H1 (cell line): ENCODE measurements at places on chromosomes 3 and 15. TPM values are rescaled to one million over a fixed set of nuclear protein-coding genes. Genes with fewer than 3 reads are reported as not detected.

The ADGRG7 gene
- polyA plus RNA-seq, result not detected in 2 replicates

The KLHL25 gene
- polyA plus RNA-seq, result 22.0 and 28.6 TPM in 2 replicates

The PTX3 gene
- 1.0 and 1.7 TPM in 2 replicates for polyA plus RNA-seq

The TRH gene
- 0.03 TPM in 1 of 2 replicates, not detected in the other for polyA plus RNA-seq

The C3orf33 gene
- polyA plus RNA-seq, result 3.3 and 4.5 TPM in 2 replicates

The ZNF80 gene
- polyA plus RNA-seq, result not detected in 2 replicates

The NR2E3 gene
- 0.67 and 0.80 TPM in 2 replicates for polyA plus RNA-seq

The AP2M1 gene
- 454 and 540 TPM in 2 replicates for polyA plus RNA-seq

The RLBP1 gene
- 0.05 TPM in 2 replicates for polyA plus RNA-seq

The MYEF2 gene
- 14.3 and 18.9 TPM in 2 replicates for polyA plus RNA-seq

The SFMBT1 gene
- polyA plus RNA-seq, result 5.5 and 8.1 TPM in 2 replicates

The GLDN gene
- polyA plus RNA-seq, result 0.16 and 0.24 TPM in 2 replicates

The MB21D2 gene
- polyA plus RNA-seq, result 10.0 and 10.1 TPM in 2 replicates

The GCNT3 gene
- polyA plus RNA-seq, result not detected in 2 replicates

The GOLGA8J gene
- not detected in 2 replicates for polyA plus RNA-seq

The FXR1 gene
- polyA plus RNA-seq, result 80.4 and 108 TPM in 2 replicates

The NANOGP8 gene
- 14.5 and 23.3 TPM in 2 replicates for polyA plus RNA-seq

The ARNT2 gene
- polyA plus RNA-seq, result 9.5 and 10.0 TPM in 2 replicates

The ELP6 gene
- 78.5 and 78.7 TPM in 2 replicates for polyA plus RNA-seq

The ZCWPW2 gene
- polyA plus RNA-seq, result 0.06 and 0.11 TPM in 2 replicates

The COMMD4 gene
- 236 and 265 TPM in 2 replicates for polyA plus RNA-seq

The CAND2 gene
- 8.7 and 12.0 TPM in 2 replicates for polyA plus RNA-seq

The BNC1 gene
- 0.53 and 2.1 TPM in 2 replicates for polyA plus RNA-seq

The NLGN1 gene
- polyA plus RNA-seq, result 4.6 and 7.8 TPM in 2 replicates

The FBXL2 gene
- polyA plus RNA-seq, result 5.4 and 7.5 TPM in 2 replicates

The THRB gene
- 0.98 and 1.4 TPM in 2 replicates for polyA plus RNA-seq

The SEMA3G gene
- polyA plus RNA-seq, result 0.95 and 2.4 TPM in 2 replicates

The SIDT1 gene
- 0.03 and 0.06 TPM in 2 replicates for polyA plus RNA-seq

The GP9 gene
- polyA plus RNA-seq, result not detected in 2 replicates

The CCDC80 gene
- 0.89 and 1.1 TPM in 2 replicates for polyA plus RNA-seq

The ITIH4 gene
- polyA plus RNA-seq, result 3.2 and 3.4 TPM in 2 replicates

The CCR8 gene
- 0.33 and 0.35 TPM in 2 replicates for polyA plus RNA-seq

The SLC51A gene
- polyA plus RNA-seq, result 6.3 and 8.3 TPM in 2 replicates

The NEDD4 gene
- 0.85 and 0.95 TPM in 2 replicates for polyA plus RNA-seq

The CPNE9 gene
- 6.0 and 7.1 TPM in 2 replicates for polyA plus RNA-seq

The C3orf62 gene
- 1.1 and 1.4 TPM in 2 replicates for polyA plus RNA-seq

The TMCO5A gene
- not detected in 2 replicates for polyA plus RNA-seq

The CEMIP gene
- polyA plus RNA-seq, result 0.11 and 0.16 TPM in 2 replicates

The SRGAP3 gene
- polyA plus RNA-seq, result 5.8 and 7.1 TPM in 2 replicates

The MEF2A gene
- polyA plus RNA-seq, result 14.3 and 15.6 TPM in 2 replicates

The CNTN4 gene
- polyA plus RNA-seq, result 0.30 and 0.41 TPM in 2 replicates

The ACOX2 gene
- polyA plus RNA-seq, result 7.3 and 9.2 TPM in 2 replicates

The RAMAC gene
- polyA plus RNA-seq, result 11.7 and 20.7 TPM in 2 replicates

The APBA2 gene
- 19.0 and 20.4 TPM in 2 replicates for polyA plus RNA-seq

The SH3BP5 gene
- 6.3 and 7.1 TPM in 2 replicates for polyA plus RNA-seq

The SQOR gene
- polyA plus RNA-seq, result 0.20 and 0.24 TPM in 2 replicates

The IQCF5 gene
- polyA plus RNA-seq, result not detected in 2 replicates

The ST8SIA2 gene
- 3.0 and 4.4 TPM in 2 replicates for polyA plus RNA-seq

The DTX3L gene
- 1.7 and 1.9 TPM in 2 replicates for polyA plus RNA-seq

The BLOC1S6 gene
- polyA plus RNA-seq, result 3.7 and 4.5 TPM in 2 replicates

The ALDH1A3 gene
- polyA plus RNA-seq, result 2.2 and 2.5 TPM in 2 replicates

The PLA2G4E gene
- polyA plus RNA-seq, result 0.03 TPM in 2 replicates

The FETUB gene
- 0.15 TPM in 1 of 2 replicates, not detected in the other for polyA plus RNA-seq

The GALNT15 gene
- polyA plus RNA-seq, result 0.02 TPM in 1 of 2 replicates, not detected in the other

The RBPMS2 gene
- 55.8 and 104 TPM in 2 replicates for polyA plus RNA-seq

The SORD gene
- 52.6 and 70.5 TPM in 2 replicates for polyA plus RNA-seq
